Tibial nerve (tissue), 4 donors: ENCODE measurements at places on chromosomes 16 and 17. TPM values are rescaled to one million over a fixed set of nuclear protein-coding genes. Genes with fewer than 3 reads are reported as not detected.

DNA sequence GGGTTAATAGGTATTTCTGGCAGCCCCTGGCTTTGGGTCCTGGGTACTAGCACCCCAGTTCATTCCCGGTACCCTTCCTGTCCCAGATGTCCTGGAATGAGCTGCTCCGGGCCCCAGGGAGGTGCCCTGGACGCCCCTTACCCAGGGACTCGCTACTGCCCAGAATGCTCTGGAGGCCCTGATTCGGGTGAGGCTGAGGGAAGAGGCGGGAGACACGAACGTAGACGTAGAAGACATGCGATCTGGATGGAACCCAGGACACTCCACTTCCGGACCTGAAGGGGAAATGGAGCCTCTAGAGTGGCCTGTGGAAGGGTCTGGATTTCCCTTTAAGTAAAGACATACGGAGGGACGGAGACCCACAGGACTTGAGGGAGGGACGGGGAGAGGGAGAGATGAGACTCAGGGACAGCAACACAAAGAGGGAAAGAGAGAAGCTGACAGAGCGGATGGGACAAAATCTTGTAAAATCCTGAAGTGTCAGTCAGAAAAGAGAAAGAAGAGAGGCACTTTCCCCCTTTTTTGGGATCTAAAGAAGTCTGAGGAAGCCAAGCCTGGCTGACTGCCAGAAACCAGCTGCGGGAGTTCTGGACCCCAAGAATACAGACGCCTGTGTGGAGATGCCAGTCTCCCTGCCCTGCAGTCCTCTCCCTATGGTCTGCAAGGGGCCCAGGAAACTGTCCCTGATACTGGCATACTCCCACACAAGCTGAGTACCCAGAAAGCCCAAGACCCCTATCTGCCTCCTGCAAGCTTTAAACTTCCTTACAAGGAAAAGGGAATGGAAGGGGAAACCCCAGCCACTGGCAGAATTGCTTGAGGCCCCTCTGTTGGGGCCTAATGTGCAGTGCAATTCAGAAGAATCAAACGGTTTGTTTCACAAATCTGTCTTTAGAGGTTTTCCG, 1.0 kb upstream of the HOXB13 start:
- DNase-seq = no peak

Gene TMEM106A
- 11.9 TPM for total RNA-seq

- no peak for DNase-seq
Measured at GRCh38 chr16:77299395-77299794, 100.2 kb downstream of the SYCE1L start.

Gene KRT28
- not detected for total RNA-seq
